NCI-H2107 (cell line): ENCODE measurements at places on chromosomes 2 and 18.

GRCh38 chr2:59236723-59237122 is 995.6 kb upstream of the FANCL start:
- DNase-seq: no peak

GRCh38 chr2:167480232-167480985 is 592.1 kb downstream of the XIRP2 start:
- no peak for DNase-seq

GRCh38 chr18:75790796-75791195 is 363.3 kb upstream of the SMIM21 start:
- DNase-seq: no peak

DNA sequence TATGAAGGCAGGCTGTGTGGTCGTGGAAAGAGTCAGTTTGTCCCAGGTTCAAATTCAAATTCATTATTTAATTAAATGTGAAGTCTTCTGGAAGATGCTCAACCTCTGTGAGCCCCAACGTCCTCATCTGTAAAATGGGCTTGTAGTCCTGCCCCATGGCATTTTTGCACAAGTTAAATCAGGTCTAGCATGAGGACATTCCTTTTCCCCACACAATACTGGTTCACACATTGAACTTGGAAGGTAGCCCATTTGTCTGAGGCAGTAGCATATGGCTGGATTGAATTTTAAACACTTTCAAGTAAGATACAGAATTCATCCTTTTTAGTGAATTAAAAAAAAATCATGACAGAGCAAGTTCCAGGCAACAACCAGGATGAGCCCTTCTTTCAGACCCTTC is 665.4 kb upstream of the HS6ST1 start:
- no peak for DNase-seq

DNA sequence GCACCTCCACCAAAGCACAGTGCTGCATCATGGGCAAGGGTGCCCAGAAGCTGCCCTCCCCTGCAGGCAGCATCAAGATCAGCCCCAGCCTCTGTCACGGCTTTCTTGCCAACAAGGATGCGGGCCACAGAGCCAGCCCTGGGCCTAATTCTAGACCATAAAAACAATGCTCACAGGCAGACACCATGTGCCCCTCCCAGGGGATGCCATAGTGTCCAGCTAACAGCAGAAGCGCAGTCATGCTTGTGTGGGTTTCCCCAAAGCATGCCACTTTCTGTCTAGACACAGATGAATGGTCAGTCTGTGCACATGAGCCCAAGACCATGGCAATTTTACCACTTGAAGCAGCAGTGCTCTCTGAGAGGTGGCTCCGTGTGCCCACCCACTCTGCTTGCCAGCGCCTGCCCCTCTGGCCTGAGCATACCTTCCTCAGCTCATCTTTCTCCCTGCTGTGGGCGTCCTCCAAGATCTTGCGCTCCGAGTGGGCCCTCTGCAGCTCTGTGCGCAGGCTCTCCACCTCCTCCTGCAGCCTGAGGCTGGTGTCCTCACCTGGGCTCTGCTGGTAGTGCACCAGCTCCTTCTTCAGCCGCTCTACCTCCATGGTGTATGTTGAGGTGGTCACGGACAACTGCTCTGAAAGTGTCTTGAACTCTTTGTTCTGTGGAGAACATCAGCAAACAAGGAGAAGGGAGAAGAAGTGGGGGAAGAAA is 81.3 kb upstream of the ACAA2 start:
- no peak for DNase-seq

DNA sequence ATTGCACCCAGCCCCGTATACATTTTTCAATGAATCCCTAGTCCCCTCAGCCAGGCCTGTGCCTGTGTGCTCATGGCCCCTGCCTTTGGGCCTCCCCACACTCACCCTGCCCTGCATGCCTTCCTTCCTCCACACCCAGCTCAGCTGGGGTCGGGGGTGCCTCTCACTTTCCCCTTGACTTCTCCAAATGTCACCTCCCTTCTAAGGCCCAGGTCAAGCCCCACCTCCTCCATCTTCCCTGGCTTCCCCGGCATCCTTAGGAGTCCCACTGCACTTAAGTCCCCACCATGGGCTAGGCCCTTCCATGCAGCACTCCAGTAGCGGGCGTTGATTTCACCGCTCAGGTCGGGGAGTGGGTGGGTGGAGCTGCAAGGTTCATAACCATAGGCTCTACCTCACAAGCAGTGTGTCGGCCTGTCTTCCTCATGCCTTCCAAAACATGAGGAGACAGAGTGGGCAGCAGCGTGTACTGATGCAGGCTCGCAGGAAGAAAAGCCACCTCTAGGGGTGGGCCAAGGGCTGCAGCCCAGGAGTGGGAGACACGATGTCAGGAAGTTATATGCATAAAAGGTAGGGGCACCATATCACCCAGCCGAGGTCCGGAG is 47.7 kb downstream of the DNMT3A start:
- DNase-seq: no peak

- no peak for DNase-seq
Observed at GRCh38 chr2:69765096-69765380, 23.1 kb downstream of the ANXA4 start.

GRCh38 chr2:126910637-126911036 is 11.9 kb downstream of the TEX51 start:
- DNase-seq: no peak

DNA sequence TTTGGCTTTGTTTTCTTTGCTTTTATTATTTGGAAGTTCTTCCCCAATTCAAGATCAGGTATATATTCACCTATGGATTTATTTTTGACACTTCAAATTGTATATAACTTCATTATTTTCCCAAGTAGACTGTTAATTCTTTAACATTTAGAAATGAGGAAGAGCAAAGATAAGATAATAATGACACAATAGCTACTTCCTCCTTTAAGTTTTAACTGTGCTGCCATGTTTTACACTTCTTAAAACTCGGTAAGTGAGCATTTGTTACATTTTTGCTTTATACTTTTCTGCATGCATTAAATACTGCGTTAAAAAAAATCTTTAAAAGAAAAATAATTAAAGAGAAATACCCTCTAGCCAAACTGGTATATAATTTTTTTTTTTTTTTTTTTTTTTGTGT is 32.5 kb downstream of the SLC66A3 start:
- no peak for DNase-seq

- DNase-seq: no peak
Observed at GRCh38 chr2:145812165-145812554, 1292.2 kb upstream of the ZEB2 start.

DNA sequence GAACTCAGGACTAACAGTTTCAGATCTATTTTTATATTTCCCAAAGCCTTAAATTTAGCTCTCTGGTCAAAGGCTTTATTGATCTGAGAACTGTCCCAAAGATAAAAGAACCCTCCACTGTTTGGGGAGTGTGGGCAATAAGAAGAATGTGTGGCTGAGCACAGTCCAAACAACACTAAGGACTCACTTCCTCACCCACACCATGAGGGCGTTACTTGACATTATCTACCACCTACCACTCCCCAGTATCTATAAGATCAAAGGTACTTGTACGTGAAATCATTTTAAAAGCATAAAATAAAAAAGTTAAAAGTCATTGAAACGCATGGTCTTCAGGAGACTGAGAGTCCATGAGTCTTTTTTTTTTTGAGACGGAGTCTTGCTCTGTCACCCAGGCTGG is 54.6 kb upstream of the NFU1 start:
- no peak for DNase-seq

- DNase-seq: no peak
Observed at GRCh38 chr18:26312199-26312598, 86.0 kb downstream of the TAF4B start.

- no peak for DNase-seq
Observed at GRCh38 chr2:112156152-112156986, 18.2 kb downstream of the FBLN7 start.

DNA sequence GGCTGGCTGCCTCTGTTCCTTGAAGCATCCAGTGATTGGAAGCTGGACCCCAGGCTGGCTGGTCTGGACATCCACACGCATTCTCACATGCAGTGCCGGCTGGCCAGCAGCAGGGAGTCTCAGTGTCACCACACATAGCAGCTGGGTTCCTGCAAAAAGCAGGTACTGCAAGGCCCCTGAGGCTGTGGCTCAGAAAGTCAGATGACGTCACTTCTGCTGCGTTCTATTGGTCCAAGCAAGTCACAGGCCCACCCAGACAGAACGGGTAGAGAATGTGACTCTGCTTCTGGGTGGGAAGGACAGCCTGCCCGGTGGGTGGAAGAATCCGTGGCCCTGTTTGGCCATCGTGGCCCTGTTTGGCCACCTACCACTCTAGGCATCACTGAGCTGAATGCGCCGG is 51.3 kb upstream of the SPP2 start:
- no peak for DNase-seq

DNA sequence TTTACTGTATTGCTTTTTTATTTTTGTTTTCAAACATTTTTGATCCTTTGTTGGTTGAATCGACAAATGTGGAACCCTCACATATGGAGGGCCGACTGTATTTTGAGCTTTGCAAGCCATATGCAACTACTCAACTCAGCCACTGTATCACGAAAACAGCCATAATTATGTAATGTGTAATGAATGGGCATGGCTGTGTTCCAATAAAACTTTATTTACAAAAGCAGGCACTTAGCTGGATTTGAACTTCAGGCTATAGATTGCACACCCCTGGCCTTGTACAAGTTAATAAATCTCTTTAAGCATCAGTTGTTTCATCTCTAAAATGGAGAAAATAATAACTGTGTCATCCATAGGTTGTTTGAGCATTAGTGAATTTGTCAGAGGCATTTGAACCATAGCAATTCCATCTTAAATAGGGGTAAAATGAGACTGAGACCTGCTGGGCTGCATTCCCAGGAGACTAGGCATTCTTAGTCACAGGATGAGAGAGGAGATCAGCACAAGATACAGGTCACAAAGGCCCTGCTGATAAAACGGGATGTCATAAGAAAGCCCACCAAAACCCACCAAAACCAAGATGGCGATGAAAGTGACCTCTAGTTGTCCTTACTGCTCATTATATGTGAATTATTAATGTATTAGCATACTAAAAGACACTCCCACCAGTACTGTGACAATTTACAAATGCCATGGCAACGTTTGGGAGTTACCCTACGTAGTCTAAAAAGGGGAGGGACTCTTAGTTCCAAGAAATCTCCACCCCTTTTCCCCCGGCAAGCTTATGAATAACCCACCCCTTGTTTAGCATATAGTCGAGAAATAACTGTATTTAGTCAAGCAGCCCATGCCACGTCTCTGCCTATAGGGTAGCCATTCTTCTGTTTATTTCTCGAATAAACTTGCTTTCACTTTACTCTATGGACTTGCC is 13.7 kb upstream of the LTBP1 start:
- DNase-seq: no peak

- no peak for DNase-seq
Observed at GRCh38 chr2:241577413-241578122, 19.0 kb downstream of the BOK start.

DNA sequence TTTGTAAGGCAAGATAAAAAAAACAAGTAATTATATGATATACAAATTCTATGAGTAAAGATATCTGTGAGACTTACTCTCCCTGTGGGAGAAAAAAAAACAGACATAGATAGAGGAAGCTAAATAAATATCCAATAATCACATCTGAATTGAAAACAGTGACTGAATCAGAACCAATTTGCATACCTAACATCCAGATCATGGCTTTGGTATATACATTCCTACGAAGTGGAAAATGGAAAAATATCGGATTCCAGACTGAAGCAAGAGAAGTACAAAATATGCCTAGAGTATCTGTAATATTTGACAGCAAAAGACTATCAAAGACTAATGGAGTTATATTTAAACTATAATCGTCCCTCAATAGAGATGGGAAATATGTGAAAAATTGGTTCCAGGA is 1108.1 kb upstream of the CHAC2 start:
- DNase-seq: no peak

DNA sequence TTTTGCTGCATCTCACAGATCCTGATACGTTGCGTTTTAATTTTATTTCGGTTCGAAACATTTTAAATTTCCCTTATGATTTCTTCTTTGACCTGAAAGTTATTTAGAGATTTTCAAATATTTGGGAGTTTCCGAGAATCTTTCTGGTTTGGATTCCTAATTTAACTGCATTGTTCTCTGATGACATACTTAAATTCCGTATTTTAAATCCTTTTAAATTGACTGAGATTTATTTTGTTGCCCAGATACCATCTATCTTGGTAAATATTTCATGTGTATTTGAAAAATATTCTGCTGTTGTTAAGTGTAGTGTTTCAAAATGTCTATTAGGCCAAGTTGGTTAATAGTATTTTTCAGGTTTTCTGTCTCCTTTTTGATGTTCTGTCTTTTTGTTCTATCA is 37.7 kb downstream of the MROH2A start:
- no peak for DNase-seq

- no peak for DNase-seq
Observed at GRCh38 chr18:23386317-23386716, 66.8 kb upstream of the RIOK3 start.

- no peak for DNase-seq
Observed at GRCh38 chr2:181973171-181973783, 12.4 kb upstream of the PPP1R1C start.

DNA sequence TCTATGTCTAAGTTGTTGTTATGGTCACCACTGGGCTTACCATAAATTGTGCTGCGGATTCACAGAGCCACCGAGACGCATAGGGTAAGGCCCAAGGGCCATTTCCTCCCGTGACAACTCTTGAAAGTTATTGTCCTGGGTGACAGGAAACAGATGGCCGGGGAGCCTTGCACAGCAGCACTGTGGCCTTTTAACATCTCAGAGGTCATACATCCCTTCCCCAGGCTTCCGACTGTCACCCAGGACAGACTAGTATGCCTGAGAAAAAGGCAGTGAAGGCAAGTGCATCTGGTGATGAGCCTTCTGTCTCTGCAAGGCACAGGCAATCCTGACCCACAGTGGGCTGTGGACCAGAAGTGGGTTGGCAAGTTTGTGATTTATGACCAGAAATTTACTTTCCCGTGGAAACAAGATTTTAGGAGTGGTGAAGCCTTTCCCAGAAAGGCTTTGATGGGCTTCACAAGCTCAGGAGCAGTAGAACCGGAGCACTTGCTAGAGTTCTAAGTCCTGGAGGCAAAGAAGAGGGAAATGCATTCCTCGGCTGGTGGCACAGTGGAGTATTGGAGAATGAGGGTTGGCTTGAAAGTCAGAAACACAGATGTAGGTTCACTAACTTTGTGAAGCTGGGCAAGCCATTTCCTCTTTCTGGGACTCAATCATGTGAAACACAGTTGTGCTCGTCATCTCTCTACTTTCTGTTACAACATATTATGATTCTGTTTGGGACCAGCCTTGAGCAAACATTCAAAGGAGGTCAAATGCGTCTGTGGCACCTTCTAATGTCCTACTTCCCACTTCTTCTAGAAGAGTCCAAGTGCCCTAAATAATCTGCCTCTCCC is 2.0 kb upstream of the CAPN14 start:
- no peak for DNase-seq

GRCh38 chr2:14628901-14629300 is 3.6 kb upstream of the LRATD1 start:
- no peak for DNase-seq

DNA sequence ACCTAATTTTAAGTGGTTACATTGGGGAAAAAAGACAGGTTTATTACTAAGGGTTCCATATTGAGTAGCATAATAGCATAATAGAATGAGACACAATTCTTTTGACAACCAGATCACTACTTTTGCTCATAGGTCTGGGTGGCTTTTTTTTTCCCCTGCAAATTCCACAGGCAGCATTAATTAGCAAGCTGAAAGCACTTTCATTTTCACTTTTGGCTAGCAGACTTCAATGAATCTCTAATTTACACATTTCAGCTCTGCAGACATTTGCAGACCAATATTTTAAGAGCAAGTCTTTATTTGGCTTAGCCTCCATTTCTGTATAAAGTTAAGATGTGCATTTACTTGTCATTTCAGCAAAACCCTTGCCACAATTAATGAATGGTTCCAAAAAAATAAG is 185.5 kb downstream of the NOL4 start:
- no peak for DNase-seq

GRCh38 chr2:212237350-212238095 is 301.1 kb downstream of the ERBB4 start:
- no peak for DNase-seq

- DNase-seq: no peak
Observed at GRCh38 chr2:133326652-133327397, 241.4 kb downstream of the NCKAP5 start.
